ENCODE measurements at places on chromosomes 4 and X.

GRCh38 chr4:13263967-13264525 is 220.1 kb downstream of the RAB28 start:
- no peak for DNase-seq

- DNase-seq: no peak
These were observed 648.8 kb downstream of the IQCM start for GRCh38 chr4:149166876-149167275.

- no peak for DNase-seq
These were observed 65.5 kb downstream of the HAND2 start for GRCh38 chr4:173464481-173464880.

DNA sequence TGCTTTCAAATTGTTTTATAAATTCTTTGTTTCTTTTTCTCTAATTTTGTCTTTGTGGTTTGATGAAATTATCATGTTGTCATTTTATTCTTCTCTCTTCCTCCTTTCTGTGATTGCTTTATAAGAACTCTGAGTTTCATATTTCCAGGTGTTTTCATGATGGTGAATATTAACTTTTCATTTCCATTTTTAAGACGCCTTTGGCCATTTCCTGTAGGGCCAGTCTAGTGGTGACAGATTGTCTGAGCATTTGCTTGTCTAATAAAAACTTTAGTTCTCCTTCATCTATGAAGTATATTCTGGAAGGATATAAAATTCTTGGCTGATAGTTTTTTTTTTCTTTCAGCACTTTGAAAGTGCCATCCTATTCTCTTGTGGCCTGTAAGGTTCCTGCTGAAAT is 128.1 kb downstream of the FAM13A start:
- DNase-seq: no peak

DNA sequence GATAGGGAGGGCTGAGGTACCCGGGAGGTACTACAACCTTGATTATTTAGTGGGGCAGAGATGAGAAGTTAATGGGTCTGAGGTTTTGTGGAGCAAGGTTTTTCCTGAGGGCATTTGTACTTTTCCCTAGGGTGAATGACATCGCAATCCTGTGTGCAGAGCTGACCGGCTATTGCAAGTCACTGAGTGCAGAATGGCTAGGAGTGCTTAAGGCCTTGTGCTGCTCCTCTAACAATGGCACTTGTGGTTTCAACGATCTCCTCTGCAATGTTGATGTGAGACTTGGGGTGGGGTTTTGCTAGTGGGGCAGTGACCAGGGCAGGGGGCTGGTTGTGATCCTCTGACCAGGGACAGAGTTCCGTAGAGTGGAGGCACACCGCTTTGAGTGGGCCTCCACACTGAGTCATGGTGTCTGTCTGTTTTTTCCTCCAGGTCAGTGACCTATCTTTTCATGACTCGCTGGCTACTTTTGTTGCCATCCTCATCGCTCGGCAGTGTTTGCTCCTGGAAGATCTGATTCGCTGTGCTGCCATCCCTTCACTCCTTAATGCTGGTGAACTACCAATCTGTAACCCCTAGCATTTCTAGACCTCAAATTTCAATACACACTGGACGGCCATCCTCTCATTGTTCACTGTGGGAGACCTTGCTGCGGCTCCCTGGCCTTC is 9.9 kb downstream of the MED12 start:
- no peak for DNase-seq

DNA sequence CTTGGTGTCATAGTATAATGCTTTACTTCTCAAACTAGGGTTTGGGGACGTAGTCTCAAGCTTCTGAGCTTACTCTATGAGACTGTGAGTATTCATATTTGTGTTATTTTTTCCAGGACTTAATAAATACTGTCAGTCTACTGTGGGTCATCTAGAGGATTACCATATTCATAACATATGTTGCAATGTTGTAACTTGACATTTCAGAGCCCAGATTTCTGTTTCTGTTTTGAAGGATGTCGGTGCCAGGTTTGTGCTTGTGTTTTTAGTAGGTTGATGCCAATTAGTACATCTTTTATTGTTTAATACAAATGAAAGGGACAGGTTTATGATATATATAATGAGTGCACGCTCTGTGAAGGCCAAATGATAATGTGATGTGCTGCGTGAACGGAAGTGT is 69.6 kb downstream of the SPANXN4 start:
- DNase-seq: no peak

GRCh38 chr4:8412288-8412687 is 28.2 kb downstream of the ACOX3 start:
- no peak for DNase-seq

DNA sequence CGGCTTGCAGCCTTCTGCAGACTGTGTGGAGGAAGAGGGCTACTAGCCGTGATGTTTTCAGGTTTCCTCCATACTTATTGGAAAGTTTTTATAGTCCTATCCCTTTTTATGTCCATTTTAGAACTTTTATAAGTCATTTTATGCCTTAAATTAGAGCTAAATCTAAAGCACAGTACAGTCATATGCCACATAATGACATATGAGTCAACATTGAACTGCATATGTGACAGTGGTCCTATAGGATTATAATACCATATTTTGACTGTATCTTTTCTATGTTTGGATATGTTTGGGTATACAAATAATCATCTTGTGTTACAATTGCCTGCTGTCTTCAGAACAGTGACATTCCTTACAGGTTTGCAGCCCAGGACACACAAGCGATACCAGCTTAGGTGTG is 200.2 kb downstream of the SPRY1 start:
- DNase-seq: no peak

- DNase-seq: no peak
These were observed 12.3 kb downstream of the PITX2 start for GRCh38 chr4:110610620-110610939.
